ENCODE measurements at places on chromosomes 2 and 18. TPM values are rescaled to one million over a fixed set of nuclear protein-coding genes. Genes with fewer than 3 reads are reported as not detected.

FAM110C gene
- 0.60 TPM for total RNA-seq

MAL gene
- 0.49 TPM for total RNA-seq

HOXD3 gene
- 0.12 TPM for total RNA-seq

DNA sequence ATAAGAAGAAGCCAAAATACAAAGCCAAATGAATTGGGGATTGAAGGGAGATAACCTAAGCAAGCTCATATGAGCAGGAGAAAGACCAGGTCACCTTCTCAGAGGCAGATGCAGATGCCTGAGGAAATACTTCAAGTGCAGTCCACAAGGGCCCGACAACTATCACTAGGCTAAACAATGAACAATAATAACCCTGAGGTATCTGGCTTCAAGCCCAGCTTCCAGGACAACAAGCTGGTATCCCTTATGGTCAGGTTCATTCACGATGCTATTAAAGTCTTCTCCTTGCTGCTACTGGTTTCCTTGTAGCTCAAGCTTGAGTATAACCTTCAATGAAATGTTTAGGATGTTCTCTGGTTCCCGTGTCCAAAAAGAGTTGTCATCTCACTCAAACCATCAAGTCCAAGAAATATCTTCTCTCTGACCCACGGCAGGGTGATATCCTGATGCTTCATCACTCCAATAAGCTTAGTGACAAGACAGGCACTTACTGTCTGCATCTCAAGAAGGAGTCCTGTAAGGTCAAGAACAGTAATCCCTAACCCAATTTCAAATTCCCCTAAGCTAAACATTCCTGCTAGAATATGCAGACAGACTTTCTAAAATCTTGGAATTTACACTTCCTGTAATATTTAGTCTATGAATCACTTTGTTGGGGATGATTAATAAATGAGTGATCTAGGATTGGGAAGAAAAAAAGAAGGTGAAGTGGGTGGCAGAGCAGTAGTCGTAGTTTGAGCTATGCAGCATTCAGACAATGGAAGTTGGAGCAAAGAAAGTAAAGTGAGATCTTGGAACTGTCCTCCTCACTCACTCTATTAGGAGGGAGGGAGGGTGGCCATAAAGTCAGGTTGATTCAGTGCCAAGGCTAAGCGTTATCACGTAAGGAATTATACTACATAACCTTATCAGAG is 33.1 kb downstream of the CHN1 start:
- H3K27me3 ChIP-seq: no peaks in the 10 kb centered on the region
- peak overlapping the region; percentile 11 for H3K27ac ChIP-seq

DNA sequence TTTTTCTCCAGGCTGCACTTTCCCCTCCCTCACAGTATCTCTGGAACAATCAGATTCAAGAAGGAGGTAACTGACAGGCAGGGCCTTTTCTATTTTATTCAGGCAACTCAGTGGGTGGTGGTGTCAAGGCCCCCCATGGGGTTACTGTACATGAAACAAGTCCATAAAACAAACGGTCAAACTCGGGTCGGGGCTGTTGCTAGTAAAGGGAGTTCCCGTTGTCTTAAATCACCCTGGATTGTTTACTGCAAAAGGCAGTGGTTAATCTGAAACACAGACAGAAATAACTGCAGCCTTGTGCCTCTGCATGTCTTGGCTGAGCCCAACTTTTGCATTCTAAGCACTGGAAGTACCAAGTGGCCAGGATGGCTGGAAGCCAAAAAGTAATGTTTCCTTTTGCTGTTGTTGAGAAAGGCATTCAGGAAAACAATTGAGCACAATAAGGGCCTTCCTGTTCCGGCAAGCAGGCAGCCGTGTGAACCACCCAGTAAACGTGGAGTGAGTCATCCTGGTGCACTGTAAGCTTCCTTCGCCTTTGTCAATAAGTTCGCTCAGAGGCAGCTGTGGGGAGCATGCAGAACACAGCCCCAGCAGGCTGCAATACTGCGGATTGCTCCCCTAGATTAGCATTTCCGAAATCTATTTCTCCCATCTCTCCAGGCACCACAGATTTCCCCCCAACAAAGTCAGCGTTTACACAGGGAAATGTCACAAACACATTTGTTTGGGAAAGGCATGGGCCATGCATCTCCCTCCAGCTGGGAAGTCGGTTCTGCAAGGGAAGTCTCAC is 149.6 kb downstream of the IRS1 start:
- no peaks in the 10 kb centered on the region for H3K27me3 ChIP-seq
- no peak overlapping the region for H3K4me3 ChIP-seq
- no peak overlapping the region for H3K27ac ChIP-seq
- DNase-seq: no peak
- H3K36me3 ChIP-seq: no peaks in the 10 kb centered on the region
